ENCODE measurements at places on chromosomes 3 and 15.

- no peak for DNase-seq
Measured at GRCh38 chr3:126927401-126927750, 55.5 kb upstream of the PLXNA1 start.

- DNase-seq, result no peak
Measured at GRCh38 chr3:140752499-140752898, 74.6 kb downstream of the TRIM42 start.

GRCh38 chr3:146375219-146375618 lies 94.1 kb downstream of the PLSCR2 start:
- DNase-seq, result no peak

DNA sequence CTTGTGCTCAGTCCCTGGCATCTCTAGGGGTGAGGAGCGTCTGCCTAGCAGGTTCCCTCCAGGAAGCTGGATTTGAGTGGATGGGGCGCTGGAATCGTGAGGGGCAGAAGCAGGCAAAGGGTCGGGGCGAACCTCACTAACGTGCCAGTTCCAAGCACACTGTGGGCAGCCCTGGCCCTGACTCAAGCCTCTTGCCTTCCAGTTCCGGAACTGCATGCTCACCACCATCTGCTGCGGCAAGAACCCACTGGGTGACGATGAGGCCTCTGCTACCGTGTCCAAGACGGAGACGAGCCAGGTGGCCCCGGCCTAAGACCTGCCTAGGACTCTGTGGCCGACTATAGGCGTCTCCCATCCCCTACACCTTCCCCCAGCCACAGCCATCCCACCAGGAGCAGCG lies 5.0 kb downstream of the RHO start:
- no peak for DNase-seq

DNA sequence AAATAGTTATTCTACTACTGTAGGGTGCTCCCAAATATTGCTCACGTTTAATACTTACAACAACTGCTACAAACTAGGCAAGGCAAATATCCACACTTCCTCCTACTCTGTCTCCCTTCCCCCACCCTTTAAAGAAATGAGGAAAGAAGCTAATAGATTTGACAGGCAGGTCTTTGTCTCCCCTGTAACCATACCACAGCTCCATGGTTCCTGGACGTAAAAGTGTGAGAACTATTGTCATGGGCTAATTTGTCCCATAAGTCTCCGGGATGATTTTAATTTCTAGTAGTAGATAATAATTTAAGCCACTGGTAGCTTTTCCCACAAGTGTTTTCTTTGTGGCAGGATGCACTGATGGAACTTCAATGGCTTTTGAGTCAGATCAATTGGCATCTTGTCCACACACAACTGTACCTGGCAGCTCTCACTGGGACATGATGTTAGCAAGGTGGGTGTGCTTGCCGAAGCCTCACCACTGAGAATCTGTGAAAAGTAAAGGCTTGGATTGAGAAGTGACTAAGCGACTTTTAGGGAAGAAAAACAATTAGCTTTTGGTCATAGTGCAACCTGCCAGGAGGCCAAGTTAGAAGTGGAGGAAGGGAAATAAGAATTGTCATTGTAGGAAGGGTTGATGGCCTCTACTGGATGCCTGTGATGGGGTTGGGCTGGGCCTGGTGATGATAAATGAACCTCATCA lies 1.4 kb upstream of the CPOX start:
- DNase-seq, result no peak

DNA sequence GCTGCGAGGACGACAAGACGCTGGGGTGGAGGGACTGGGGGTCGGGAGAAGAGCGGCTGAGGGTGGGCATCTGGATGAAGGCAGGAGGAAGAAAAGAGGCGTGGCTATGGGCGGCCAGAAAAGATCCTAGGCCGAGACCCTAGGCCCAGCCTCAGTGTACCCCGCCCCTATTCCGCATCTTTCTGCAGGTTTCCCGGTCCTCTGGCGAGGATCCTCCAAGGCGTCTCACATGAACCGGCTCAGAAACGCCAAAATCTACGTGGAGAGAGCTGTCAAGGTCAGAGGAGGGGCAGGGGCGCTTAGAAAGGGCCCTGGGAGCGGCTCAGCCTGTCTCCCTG lies 340 bp downstream of the TTLL3 start:
- no peak for DNase-seq

- DNase-seq, result peak; percentile 46
Measured at GRCh38 chr15:57591822-57592367, at the start of gene MYZAP. Gene MYZAP, plus strand, starts transcription at chr15:57591904. Its CDS starts 131 bp downstream, at chr15:57592035.

GRCh38 chr15:29849218-29849617 lies 26.9 kb upstream of the TJP1 start:
- no peak for DNase-seq

GRCh38 chr3:7710284-7710683 lies 791.3 kb upstream of the LMCD1 start:
- DNase-seq, result no peak

DNA sequence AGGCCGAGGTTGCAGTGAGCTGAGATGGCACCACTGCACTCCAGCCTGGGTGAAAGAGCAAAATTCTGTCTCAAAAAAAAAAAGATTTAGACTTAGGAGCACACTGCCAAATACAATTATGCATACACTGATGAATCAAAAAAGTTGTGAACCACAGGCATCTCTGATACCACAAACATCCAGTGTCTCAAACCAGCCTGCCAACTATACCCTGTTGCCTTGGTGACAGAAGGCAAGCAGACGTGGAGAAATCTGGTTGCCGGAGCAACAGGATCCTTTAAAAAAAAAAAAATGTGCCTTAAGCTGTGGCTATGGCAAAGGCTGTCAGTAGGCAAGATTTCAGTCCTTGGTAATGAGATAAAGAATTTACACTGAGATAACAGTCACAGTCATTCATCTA lies 202.3 kb downstream of the NEK10 start:
- DNase-seq, result no peak

DNA sequence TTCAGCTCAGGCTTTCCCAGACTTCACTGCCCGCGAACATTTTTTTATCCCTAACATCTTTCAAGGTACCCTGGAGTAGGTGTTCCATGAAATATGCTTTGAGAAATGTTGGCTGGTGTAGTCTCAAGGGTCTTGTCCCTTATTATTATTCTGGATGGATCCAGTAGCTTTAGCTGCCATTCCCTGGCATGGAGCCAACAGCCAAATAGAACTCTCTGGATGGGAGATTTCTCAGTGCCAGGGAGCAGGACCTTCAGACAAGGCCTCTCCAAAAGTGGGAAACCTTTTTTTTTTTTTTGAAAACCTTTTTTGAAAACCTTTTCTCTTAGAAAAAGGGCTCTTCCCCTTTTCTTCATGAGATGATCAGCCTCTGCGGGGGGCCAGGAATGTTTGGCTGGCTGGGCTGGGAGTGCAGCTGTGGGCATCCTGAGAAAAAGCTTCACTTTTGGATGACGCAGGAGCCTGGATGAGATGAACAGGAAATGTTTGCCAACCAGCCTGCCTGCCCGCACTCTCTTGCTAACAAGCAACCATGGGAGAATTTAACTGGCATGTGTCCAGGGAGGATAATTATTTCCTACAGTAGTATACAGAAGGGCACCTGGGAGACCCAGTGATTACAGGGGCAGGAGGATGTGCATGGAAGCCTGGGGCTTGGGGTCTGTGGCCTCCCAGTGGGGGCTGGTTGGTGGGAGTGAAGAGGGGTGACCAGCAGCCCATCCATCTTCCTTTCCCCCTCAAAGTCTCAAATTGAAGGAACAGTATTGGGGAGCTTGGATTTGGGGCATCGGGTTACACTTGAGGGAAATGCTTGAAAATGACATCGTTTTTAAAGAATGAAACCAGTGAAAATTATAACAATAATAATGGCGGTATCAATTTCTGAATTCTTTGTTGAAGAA lies 109.1 kb upstream of the LRIG1 start:
- no peak for DNase-seq

DNA sequence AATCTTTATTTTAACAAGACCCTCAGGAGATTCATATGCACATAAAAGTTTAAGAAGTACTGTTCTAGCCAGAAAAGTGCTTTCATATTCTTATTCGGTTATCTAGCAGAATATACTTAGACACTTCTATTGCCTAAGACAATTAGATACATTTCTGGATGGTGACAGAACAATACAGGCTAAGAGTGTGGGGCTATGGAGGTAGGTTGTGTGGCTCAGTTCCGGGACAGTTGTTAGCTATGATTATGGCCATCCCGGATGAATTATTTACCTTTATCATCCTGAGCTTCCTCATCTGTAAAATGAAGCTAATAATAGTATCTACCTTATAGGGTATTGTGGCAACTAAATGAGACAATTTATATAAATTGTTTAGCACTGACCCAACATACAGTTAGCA lies 6.6 kb downstream of the FAM98B start:
- no peak for DNase-seq

GRCh38 chr15:73258271-73259108 lies 110.3 kb downstream of the HCN4 start:
- DNase-seq, result no peak

GRCh38 chr3:123343296-123344174 lies 105.4 kb downstream of the ADCY5 start:
- DNase-seq, result no peak

- peak; percentile 76 for DNase-seq
Measured at GRCh38 chr3:141796889-141797781, 33.9 kb downstream of the GRK7 start.

DNA sequence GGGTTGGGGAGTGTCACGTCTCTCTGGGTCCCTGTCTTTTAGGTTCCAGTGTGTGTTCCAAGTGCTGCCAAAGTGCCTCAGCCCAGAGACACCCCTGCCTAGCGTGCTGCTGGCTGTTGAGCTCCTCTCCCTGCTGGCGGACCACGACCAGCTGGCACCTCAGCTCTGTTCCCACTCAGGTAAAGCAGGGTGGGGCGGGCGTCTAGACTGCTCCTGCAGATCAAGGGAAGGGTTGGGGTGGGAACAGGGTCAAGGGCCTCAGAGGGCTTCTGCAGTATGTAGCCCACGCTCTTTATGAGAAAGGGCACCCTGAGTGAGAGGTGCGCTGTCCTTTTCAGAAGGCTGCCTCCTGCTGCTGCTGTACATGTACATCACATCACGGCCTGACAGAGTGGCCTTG lies 17.2 kb downstream of the ATRIP start:
- no peak for DNase-seq

DNA sequence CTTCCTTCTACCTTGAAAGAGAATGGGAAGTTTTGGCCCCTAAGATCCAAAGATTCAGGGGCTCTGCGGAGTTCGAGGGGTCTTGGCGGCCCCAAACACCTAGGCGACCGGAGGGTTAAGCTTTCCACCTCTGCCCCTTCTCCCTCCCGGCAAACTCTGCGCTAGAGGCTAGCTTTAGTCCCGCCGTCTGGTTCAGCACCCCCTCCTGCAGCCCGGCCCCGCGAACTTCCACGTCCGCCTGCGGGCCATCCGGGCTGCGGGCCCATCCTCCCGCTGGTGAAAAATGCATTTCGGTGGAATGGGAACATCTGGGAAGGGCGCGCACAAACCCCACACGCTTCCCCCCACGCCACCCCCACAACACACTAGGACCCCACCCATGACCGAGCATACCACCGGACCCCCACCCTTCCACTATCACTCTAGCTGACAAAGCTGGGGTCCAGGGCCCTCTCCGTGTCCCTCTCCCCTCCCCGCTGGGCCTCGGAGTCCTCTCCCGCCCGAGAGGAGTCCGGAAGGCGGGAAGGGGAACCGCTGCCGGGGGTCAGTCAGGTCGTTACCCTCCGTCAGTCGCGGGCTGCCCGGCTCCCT lies 1.0 kb downstream of the SHOX2 start:
- peak; percentile 25 for DNase-seq

DNA sequence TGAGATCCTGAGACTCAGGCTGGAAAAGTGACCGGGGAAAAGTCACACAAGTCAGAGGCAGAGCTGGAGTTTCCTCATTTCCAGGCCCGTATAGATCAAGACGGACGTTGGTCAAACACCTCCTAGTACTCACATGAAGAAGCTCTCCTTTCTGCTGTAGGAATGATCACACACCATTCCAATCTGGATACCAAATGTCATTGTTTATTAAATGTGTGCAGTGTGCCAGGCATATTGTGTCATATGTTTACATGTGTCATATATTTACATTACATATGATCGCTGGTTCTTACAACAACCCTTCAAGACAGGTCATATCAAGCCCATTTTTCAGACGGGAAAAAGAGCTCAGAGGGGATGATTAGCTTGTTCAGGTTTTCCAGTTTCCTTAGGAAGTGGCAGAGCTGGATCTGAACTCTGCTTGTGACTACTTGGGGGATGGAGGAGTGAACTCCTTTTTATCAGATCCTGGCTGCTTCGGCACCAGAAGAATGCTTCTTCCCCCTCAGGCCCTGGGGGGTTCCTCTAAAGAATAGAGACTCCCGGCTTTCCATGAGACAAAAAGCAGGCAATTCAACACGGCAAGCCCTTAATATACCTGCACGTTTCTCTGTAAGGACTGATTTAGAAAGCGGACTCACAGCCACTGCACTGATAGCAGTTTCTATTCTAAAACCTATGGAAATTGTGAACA lies 41.9 kb downstream of the FAM43A start:
- DNase-seq, result no peak

DNA sequence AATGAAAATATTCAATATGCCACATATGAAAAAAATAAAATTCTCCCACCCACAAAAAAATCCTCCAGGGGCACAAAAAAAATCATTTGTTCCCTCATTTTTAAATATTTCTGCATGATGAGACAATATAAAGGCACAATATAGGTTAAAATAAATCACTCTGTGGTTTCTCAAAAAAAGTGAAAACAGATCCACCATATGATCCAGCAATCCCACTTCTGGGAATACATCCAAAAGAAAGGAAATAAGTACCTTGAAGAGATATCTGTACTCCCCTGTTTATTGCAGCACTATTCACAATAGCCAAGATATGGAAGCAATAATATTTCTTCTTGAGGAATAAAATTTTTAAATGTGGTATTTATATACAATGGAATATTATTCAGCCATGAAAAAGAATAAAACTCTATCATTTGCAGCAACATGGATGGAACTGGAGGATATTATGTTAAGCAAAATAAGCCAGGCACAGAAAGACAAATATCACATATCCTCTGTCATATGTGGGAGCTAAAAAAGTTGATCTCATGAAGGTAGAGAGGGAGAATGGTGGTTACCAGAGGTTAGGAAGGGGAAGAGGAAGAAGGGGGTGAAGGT lies 1.5 kb downstream of the ATP8B4 start:
- DNase-seq, result no peak

- no peak for DNase-seq
Measured at GRCh38 chr15:56098195-56098863, 104.9 kb upstream of the NEDD4 start.

DNA sequence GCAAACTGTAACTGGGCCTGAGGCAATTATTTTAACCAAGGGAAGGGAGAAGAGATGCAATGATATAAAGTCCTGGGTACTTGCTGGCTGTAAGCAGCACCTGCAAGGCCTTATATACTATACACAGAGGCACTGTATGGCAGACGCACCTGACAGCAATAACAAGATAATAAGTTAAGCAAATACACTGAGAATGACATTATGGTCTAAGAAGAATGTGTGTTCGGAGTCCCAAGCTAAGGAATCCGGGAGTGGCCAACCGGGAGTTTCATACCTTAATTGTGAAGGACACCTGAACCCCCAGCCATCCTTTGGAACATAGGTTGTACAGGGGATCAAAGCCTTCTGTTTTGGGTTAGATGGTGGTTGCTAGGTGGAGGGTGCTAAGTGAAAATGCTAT lies 13.7 kb downstream of the FAM240A start:
- DNase-seq, result no peak

- DNase-seq, result peak; percentile 67
Measured at GRCh38 chr3:171049861-171050444, 23.4 kb upstream of the SLC2A2 start.
